ENCODE measurements at places on chromosomes 7 and 10.

DNA sequence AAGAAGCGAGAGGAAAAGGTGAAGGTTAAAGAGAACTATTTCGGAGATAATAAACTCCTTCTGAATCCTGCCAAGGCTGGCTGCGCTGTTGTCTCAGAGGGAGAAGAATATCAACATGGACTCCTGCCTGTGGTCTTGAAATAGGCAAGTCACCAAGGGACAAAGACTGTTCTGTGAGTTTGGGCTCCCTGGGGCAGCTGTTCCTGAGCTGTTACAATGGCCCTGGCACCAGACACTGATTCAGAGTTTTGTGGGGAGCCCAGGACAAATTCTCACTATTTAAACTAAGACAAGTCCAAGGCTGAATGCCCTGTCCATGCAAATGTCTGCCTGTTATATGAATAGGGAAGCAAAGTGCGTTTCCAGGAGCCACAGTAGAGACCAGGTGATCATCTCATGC lies 81.4 kb downstream of the PRPF18 start:
- peaks cover 65% of the 10 kb centered on the region for H3K36me3 ChIP-seq
- H3K27me3 ChIP-seq: peaks cover 3% of the 10 kb centered on the region
- DNase-seq: no peak
- H3K27ac ChIP-seq: peak overlapping the region; percentile 16
- H3K4me1 ChIP-seq: peaks cover 18% of the 10 kb centered on the region
- H3K4me3 ChIP-seq: no peak overlapping the region

DNA sequence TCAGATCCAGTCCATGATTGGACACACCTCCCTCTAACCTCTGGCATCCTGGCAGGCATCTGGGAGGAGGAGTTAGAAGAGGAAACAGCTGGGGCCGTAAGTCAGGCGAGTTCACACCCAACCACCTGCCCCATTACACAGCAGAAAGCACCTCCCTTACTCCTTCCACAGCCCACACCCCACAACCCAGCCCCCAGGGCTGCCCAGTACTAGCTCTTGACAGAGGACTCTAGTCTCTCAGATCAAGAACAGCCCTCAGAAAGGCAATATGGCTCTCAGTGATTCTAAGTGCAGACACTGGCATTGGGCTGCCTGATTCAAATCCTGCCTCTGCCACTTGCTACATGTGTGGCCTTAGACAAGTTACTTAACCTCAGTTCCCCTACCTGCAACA lies 34.1 kb downstream of the KCNMA1 start:
- peak overlapping the region; percentile 56 for H3K4me3 ChIP-seq
- no peak for DNase-seq
- peaks cover 91% of the 10 kb centered on the region for H3K4me1 ChIP-seq
- H3K36me3 ChIP-seq: peaks cover 8% of the 10 kb centered on the region
- peak overlapping the region; percentile 62 for H3K27ac ChIP-seq
- peaks cover 1% of the 10 kb centered on the region for H3K27me3 ChIP-seq

GRCh38 chr7:42548816-42549611 lies 312.0 kb upstream of the GLI3 start:
- 0 out of 2 replicates have a peak, but pooled peaks cover 8% of the 10 kb centered on the region for H3K36me3 ChIP-seq
- no peaks in the 10 kb centered on the region for H3K4me1 ChIP-seq
- H3K27me3 ChIP-seq: no peaks in the 10 kb centered on the region
- H3K27ac ChIP-seq: no peak overlapping the region

- no peak for DNase-seq
- H3K4me3 ChIP-seq: no peak overlapping the region
Measured at GRCh38 chr7:18901982-18902421, 215.4 kb downstream of the TWIST1 start.

- H3K4me3 ChIP-seq: peak overlapping the region; percentile 68
- no peak overlapping the region for H3K27ac ChIP-seq
- DNase-seq: peak; percentile 19
- H3K4me1 ChIP-seq: peaks cover 9% of the 10 kb centered on the region
- peaks cover 31% of the 10 kb centered on the region for H3K27me3 ChIP-seq
- H3K36me3 ChIP-seq: peaks cover 8% of the 10 kb centered on the region
Measured at GRCh38 chr10:100482181-100482833, 19.5 kb downstream of the WNT8B start.

All from HFFc6 (cell line).